ENCODE measurements at places on chromosomes 1 and 21.

- DNase-seq: no peak
These were observed 167.2 kb upstream of the POU3F1 start for GRCh38 chr1:38213646-38214434.

DNA sequence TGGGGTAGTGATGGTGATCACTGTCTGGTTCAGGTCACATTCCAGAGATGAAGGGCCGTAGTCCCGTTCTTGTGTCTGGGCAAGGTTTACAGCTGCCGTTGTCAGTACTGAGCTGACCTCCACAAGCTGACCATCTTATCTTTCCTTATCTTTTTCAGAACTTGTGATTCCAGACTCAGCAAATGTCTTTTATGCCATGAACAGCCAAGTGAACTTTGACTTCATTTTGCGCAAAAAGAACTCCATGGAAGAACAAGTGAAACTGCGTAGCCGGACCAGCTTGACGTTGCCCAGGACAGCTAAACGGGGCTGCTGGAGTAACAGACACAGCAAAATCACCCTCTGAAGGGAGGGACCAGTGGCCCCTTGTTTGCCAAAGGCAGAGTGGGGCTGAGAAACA is 111.6 kb downstream of the COLGALT2 start:
- no peak for DNase-seq

GRCh38 chr1:119712342-119713038 is 756 bp downstream of the PHGDH start:
- peak; percentile 94 for DNase-seq

DNA sequence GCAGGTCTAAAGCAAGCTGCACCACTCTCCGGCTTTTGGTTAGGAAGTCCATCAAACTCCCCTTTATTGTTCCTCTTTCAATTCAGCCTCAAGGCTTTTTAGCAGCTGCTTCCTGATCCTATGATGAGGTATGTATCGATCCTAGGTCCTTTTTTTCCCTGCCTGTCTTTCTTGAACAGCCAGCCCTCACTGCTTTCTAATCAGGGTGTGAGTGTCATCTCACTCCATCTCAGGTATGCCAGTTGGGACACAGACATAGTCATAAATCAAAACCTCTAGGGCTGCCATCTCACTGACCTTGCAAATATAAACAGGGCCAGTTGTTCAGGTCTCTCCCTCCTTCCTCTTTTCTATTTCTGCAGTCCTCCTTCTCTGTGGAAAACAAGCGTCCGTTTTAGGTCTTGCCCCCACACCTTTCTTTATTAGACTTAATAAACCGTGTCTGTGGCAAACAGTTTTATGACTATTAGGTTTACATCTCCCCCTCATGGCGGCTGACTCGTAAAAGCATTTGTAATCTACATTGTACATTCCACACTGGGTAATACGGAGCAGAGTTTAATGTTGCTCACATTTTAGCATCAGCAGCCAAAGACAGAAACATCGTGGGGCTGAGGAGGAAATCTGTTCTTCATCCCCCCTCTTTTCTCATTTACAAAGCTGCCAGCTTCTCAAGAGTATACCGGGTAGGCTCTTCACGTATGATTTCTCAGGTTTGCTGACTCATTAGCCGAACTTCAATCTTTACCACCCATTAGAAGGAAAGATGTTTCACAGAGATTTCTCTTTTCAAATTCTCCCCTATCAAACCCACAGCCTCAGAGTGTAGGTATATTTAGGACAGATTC is 11.6 kb downstream of the STYXL2 start:
- no peak for DNase-seq

DNA sequence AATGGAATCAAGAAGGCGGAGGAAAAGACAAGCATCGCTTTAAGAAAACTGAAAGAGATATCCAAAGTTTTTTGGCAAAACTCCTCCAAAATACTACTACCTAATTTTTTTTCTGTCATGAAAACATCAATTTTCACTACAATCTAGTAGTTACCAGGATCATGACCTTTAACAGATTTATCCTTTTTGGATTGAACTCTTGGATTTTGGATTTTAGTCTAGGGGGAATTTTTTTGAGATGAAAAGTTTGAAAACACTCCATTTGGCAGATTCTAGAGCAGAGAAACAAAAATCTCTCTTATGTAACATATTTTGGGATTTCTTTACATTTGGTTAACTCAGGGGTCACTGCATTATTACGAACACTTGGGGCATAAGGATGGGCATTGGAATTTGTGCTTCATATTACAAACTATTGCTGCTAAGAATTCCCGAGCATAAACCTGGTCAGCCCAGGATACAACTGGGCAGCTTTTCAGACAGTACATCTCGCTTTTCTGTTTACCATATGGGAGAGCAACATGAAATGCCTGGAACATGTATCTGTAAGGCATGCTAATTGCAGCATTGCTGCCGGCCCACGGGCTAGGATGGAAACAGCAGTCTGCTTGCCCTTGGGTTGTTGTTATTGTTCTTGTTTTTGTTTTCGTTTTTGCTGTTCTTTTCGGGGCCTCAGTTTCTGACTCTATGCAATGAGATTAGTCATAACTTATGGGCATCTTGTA is 264.3 kb downstream of the RHOU start:
- no peak for DNase-seq

DNA sequence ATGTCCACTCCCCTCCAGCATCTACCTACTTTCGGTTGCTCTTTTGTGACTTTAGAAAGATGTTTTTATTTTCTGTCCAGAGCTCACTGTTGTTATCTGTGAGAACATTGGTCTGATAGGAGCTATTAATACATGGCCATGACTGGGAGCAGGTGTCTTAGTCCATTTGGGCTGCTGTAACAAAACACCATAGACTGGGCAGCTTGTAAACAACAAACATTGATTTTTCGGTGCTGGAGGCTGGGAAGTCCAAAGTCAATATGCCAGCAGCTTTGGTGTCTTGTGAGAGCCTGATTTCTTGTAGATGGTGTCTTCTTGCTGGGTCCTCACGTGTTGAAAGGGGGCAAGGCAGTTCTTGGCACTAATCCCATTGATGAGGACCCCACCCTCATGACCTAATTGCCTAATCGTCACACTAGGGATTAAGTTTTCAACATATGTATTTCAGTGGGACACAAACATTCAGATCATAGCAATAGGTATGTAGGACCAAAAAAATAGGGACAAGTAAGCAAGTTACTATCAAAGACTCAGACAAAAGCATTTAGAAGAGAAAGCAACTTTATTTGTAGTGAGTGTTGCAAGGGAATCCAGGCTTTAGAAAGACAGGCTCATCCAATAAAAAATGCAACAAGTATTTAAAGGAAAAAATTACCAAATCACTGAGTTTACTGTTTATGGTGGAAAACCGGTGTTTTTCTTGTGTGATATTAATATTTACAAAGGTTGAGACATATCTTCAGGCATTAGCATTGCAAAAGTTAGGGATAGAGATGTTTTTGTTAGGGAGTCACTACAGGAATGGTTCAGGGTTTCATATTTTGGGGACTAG is 55.2 kb upstream of the WDR26 start:
- DNase-seq: no peak

- DNase-seq: no peak
These were observed at the start of gene RHBDL2 for GRCh38 chr1:38941527-38942019. Gene RHBDL2, minus strand, starts transcription at chr1:38941830. Its CDS starts 22,618 bp downstream, at chr1:38919212.

DNA sequence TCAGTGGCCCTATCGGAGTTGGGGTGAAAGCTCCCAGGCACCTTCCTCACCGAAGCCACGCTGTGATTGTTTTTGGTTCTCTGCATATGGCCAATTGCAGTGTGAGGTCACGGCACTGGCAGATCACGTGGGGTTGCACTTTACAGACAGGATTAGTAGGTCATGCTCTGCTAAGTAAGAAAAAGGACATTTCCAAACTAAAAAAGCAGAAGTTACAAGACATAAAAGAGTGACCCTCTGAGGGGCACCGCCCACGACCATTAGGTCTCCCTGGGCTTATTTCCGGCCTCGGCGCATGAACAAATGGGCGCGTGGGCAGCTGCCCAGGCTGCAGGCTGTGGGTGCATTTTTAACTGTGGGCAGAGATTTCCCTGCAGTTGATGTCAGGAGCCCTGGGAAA is 2.0 kb downstream of the CAPN9 start:
- DNase-seq: no peak

GRCh38 chr1:3329640-3330281 is 124.7 kb upstream of the ARHGEF16 start:
- DNase-seq: no peak

- DNase-seq: no peak
These were observed 3.7 kb downstream of the CHD1L start for GRCh38 chr1:147246044-147246690.

DNA sequence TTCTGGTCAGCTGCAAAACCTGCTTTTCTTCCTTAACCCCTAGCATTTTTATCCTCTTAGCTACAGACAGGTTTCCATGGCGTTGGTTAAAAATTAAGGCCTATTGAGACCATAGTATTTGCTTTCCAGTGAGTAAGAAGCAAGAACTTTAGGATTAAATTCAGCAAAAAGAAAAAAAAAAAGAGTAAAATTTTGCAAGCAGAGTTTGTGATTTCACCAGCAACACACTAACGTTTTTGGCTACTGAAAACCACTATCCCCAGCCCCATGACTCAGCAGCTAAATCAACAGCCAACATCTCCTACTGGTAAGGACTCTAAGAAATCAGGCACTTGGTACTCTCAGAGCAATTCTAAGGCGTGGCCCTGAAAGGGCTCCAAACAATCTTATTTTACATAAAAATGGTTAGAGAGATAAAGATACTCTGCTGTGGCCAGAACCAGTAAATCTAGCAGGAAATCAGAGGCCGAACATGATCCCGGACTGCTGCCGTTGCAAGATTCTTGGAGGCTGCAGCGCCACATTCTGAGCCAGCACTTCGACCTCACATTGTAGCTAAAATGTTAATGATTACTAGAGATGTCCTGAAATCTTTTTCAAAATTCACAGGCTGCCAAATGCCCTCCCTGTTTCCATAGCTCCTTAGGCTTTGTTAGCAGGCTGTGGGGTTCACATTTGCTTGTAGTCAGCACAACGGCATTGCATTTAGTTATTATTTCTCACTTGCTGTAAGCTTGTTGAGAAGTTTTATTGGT is 1.6 kb upstream of the ENO1 start:
- DNase-seq: peak; percentile 96

GRCh38 chr1:100322436-100323211 is 29.7 kb upstream of the CDC14A start:
- peak; percentile 15 for DNase-seq

DNA sequence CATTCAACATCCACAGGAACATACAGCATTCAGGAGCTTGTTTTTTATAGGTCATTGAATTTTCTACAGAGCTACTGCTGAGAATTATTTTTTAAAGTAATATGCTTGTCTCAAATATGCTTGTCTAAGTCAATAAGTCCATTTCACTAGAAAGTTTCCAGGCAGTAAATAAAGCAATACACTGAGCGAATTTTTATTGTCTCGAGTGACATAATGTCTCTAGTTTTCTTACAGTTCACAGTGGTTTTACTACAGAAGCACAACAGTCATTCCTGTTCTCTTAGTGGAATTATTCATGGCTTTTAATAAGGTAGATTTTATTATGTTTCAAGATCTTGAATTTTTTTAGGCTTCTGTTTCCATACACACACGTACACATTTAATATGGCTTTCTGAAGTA is 83.8 kb downstream of the HS2ST1 start:
- no peak for DNase-seq

- no peak for DNase-seq
These were observed 30.9 kb downstream of the LPAR3 start for GRCh38 chr1:84861988-84862644.

- no peak for DNase-seq
These were observed 31.1 kb upstream of the MTF1 start for GRCh38 chr1:37890378-37891014.

GRCh38 chr1:155185783-155186066 is 12.1 kb downstream of the TRIM46 start:
- DNase-seq: no peak

DNA sequence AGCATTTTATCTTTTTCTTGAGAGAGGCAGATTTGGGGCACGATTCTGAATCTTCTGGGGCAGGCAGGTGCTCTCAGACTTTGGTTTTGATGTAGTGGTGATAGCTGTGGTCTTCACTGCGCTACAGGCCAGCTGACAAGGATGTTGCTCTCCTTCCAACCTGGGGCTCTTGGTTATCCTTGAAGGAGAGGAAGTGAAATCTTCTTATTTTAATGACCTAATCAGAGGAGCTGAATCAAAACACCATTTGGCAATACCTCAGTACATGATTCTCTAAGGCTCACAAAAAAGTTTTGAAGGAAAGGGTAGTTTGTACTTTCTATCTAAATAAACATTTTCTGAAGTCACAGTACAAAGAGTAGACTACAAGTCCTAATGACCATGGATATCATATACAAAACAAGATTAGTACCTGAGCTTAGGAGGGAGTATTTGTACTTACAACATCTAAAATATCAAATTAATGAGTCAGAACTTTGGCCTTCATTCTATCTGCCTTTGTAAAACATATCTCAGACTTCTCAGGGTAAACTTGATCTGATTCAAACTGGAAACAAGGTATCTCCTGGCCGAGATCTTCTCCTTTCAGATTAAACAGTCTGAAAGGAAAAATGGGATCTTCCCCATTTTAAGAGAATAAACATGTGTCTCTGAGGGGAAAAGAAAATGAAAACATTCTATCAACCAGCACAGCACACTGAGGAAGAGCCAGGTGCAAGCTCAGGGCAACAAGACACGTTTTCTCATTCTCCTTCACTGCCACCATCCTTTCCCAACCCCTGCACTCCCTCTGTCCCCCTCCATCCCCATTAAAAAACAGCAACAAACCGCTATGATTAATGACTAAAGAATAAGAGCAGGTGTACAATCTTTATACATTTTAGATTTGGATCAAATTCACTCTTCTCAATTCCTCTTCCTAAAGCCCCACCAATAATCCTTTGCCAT is 69.2 kb downstream of the SH3GLB1 start:
- DNase-seq: no peak

- no peak for DNase-seq
These were observed 421.3 kb downstream of the NPHP4 start for GRCh38 chr1:5570931-5571330.

- no peak for DNase-seq
These were observed 48.5 kb upstream of the SAMD13 start for GRCh38 chr1:84253036-84253435.

- DNase-seq: no peak
These were observed 207.2 kb upstream of the NFIA start for GRCh38 chr1:60875138-60875537.

DNA sequence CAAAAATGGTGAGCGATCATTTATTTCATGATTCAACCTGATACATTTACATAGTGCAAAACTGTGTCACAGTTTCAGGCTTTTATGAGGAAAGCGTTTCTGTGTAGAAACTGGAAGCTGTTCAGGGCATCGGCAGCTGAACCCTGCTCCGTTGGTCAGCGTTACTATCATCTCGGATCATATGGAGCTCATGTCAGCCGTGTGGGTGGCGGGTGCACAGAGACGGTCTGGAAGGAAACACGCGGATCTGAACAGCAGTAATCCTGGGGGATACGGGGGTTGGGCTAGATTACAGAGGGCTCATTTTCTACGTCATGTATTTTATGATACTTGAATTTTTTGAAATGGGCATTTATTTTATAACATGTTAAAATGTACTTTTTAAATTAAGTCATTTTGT is 15.1 kb downstream of the C1orf174 start:
- no peak for DNase-seq

DNA sequence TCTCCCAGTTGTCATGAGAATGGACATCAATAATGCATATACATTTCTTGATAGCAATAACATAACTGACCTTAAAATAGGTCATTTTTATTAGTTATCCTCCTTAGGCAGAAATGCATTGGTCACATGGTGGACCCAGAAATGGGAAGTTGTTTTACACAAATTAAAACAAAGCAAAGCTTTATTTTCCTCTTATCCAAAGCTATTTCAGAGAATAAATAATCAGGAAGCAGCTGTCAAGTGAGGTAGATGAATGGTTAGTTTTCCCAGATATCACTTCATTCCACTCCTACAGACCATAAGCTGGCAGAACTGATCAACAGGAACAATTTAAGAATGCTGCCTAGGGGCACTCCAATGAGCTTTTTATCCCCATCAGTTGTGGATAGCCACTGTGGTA is 16.0 kb upstream of the OLIG1 start:
- DNase-seq: no peak
